ENCODE measurements at places on chromosomes 11 and 22.

GRCh38 chr11:8610532-8611116 is 16.6 kb upstream of the STK33 start:
- no peak for DNase-seq

DNA sequence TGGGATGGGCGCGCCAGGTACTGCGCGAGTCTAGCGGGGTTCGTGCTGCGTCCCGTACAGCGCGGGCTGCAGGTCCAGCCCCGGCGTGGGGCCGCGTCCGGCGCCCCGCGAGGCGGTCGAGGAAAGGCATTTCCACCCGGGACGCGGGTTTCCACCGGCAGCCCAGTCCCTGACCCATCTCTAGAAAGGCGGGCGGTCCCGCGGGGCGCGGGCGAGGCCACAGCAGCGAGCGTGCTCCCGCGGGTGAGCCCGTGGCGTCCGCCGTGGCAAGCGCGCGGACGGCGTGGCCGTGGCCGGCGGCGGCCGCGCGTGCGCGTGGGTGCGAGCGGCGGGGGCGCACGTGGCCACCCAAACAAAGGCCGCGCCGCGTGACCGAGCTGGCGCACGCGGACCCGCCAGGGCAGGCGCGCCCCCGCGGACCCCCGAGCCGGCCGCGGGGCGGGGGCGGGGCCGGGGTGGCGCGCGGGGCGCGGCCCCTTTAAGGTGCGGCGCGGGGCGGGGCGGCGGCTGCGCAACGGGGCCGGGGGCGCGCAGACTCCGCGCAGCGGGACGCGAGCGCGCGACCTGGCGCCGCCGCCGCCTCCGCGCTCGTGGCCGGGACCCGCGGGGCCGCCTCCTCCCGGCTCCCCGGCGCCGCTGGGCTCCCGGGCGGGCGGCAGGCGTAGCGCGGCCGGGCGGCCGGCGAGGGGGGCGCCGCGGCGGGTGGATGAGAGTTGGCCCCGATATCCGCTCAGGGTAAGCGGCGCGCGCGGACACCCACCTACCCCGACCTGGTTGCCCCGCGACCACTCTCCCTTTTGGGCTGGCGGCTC is 39.3 kb upstream of the CELSR1 start:
- DNase-seq: peak; percentile 44

DNA sequence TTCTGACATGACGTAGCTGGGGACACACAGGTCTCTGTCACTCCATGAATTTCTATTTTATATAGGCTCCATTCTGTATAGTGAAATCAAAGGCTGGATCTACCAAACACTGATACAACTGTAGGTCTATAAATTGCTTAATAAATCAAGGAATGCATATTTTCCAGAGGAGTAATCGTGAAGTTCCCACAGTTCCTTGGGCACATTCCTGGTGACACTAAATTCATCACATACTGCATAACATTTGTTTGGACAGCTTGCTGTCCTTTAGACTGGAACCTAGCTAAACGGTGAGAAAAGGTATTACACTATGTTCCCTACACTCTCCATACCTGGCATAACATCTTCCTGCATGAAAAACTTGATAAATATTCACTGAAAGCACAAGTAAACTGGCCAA is 41.6 kb upstream of the UCP3 start:
- no peak for DNase-seq

DNA sequence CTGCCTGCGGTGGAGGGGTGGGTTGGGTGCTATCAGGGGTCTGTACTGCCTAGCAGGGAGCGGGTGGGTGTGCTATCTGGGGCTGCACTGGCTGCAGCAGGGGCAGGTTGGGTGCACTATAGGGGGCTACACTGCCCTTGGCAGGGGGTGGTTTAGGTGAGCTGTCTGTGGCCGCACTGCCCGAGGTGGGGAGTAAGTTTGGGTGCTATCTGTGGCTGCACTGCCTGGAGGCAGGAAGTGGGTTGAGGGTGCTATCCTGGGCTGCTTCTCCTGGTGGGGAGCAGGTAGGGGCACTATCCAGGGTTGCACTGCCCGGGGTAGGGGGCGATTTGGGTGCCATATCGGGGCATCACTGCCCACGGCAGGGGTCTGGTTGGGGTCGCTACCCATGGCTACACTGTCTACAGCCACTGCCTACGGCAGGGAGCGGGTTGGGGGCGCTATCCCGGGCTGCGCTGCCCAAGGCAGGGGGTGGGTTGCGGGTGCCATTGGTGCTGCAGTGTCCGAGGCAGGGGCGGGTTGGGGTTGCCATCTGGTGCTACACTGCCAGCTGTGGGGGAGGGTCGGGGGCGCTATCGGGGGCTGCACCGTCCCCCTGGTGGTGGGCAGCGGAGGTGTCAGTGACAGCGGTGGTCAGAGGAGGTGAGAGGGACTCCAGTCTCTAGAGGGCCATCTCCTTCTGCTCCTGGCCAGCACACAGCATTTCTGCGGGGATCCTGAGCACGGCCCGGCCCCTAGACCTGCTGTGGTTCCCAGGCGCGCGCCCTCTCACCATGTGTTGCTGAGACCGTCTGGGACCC is 1.3 kb upstream of the RFPL2 start:
- DNase-seq: no peak

- no peak for DNase-seq
Measured at GRCh38 chr11:126318574-126319373, 14.9 kb downstream of the DCPS start.

DNA sequence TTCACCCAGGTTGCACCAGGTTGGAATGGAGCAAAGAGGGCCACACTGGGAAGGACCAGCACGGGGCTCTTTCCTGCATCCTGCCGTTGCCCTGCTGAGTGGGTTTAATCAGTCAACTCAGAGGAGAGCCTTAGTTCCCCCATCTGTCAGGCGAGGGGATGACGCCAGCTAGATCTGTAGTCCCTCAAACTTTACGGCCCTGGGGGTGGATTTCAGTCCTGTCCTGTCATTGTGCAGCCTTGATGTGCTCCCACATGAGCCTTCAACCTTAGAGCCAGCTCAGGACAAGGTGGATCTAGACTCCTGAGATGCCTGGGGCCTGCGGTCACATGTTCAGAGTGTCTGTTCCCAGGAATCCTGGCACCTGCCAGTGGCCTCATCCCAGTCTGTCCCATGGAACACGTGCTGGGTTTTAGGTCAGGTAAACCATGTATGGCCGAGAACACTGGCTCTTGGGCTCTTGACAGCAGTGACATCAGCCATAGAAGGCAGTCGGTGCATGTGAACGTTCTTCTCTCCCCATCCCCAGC is 104.3 kb downstream of the BCR start:
- no peak for DNase-seq

DNA sequence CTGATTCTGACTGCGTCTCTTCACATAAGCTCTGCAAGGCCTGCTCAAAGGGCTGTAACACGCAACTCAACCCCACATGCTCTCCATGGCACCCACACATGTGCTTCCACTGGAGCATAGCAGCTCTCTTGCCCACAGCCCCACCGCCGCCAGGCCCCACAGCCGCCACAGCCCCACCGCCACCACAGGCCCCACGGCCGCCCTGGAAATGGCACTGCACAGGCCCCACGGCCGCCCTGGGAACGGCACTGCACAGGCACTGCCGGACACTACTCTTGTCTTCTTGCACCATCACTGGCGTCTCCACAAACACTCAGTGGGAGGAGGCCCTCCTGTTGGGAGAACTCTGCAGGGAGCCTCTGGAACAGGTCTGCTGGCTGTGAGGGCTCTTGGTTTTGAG is 8.6 kb downstream of the MOB2 start:
- DNase-seq: no peak

- no peak for DNase-seq
Measured at GRCh38 chr11:70225681-70226177, 22.6 kb downstream of the FADD start.

DNA sequence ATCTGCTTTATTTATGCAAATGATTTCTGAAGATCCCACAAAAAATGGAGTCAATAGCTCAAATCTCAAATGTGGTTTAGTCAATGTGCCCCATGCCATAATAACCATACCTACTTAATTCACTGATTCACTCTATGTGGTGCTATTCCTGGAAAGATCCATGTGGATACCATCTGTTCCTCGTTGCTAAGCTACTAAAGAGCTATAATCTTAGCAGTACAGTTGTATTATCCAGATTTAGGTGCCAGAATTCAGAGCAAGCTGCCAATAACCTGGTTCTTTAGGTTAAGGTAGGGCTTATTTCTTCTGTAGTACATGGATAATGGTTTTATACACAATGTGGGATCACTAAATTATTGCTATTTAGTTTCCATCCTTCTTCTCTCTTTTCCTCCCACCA is 974.7 kb upstream of the CCDC90B start:
- DNase-seq: no peak

- no peak for DNase-seq
Measured at GRCh38 chr11:101061606-101062005, 68.0 kb downstream of the PGR start.

- no peak for DNase-seq
Measured at GRCh38 chr22:35315855-35316745, 16.4 kb downstream of the TOM1 start.

GRCh38 chr11:47715082-47715669 is at the start of gene AGBL2:
TSS of gene AGBL2 (minus strand) at chr11:47715369. CDS start at chr11:47714650, 719 bp downstream.
- peak; percentile 84 for DNase-seq

GRCh38 chr11:67045314-67045713 is 11.3 kb upstream of the RHOD start:
- no peak for DNase-seq

- no peak for DNase-seq
Measured at GRCh38 chr11:114215871-114216795, 80.1 kb upstream of the NNMT start.

GRCh38 chr22:37546437-37547250 is 13.6 kb upstream of the CDC42EP1 start:
- no peak for DNase-seq

DNA sequence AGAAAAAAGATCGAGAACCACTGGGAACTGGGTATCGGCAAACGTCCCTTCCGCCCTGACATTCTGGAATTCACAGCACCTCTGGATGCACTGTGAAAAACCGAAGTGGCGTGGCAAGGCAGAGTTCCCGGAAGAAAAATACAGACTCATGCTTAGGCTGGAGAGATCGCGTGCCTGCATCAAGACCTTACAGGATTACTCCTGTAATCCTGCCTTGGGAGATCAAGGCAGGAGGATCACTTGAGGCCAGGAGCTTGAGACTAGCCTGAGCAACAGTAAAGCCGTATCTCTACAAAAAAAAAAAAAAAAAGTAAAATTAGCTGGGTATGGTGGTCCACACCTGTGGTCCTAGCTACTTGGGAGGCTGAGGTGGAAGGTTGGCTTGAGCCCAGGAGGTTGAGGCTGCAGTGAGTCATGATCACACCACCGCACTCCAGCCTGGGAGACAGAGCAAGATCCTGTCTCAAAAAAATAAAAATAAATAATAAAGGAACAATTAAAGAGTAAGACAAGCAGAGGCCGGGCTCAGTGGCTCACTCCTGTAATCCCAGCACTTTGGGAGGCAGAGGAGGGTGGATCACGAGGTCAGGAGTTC is 19.9 kb upstream of the TEF start:
- no peak for DNase-seq

GRCh38 chr22:48507171-48507570 is 1320.5 kb downstream of the BRD1 start:
- DNase-seq: no peak

GRCh38 chr11:134386945-134387344 is 25.1 kb downstream of the B3GAT1 start:
- DNase-seq: no peak

- DNase-seq: no peak
Measured at GRCh38 chr11:13333456-13333957, 55.9 kb downstream of the BMAL1 start.

DNA sequence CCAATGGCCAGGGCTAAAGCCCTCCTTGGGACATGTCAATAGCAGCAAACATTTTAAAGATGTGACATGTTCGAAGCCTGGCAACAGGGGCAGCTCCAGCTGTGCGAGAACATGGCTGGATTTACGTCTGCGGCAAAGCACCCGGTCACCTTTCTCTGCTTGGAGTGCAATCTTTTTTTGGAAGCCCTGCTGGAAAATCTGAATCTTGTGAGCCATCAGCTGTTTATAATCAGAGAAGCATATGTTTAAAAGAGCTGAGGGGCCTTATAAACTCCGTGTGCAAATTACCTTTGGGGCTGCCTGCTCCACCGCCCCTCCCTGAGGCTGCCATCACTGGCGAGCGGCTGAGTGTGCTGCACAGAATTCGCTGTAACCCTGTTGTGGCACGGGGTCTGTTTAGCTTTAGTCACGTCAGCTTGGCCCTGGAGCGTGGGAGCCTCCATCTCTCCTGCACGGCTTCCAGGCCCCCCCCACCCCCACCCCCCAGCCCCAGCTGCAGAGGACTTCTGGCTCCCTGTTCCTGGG is 9.0 kb upstream of the KCNQ1OT1 start:
- no peak for DNase-seq

- no peak for DNase-seq
Measured at GRCh38 chr11:59559886-59560285, 48.5 kb downstream of the OR4D9 start.

DNA sequence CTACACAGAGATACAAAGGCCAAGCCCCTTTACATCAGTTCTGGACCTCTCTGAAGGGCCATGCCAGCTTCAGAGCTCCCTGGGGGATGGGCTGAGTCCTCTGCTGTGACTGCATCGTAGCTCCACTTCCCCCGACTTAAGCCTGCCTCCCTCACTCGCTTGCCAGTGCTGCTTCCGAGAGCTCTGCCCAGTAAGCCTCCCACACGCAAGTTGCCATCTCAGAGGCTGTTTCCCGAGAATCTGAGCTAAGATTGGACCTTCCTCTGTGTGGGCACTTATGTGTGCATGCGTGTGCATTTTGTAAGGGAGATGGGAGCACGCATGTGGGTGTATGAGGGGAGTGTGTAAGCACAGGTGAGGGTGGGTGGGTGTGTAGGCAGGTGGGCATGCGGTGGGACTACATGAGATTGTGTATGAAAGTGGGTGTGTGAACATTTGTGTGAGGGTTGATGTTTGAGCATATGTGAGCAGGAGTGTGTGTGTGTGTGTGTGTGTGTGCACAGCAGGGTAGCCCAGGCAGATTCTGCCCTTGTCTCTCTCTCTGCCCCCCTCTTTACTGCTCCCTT is 163.0 kb upstream of the SYT13 start:
- no peak for DNase-seq

- peak; percentile 69 for DNase-seq
Measured at GRCh38 chr11:67389477-67389876, 2.3 kb upstream of the RAD9A start.

- no peak for DNase-seq
Measured at GRCh38 chr11:81207421-81208054, 1526.1 kb downstream of the FAM181B start.

- DNase-seq: no peak
Measured at GRCh38 chr11:14242187-14242586, 116.8 kb downstream of the RRAS2 start.

GRCh38 chr11:18650859-18651557 is 16.9 kb upstream of the SPTY2D1 start:
- peak; percentile 16 for DNase-seq

GRCh38 chr22:35782504-35782903 is 64.8 kb downstream of the APOL5 start:
- no peak for DNase-seq

DNA sequence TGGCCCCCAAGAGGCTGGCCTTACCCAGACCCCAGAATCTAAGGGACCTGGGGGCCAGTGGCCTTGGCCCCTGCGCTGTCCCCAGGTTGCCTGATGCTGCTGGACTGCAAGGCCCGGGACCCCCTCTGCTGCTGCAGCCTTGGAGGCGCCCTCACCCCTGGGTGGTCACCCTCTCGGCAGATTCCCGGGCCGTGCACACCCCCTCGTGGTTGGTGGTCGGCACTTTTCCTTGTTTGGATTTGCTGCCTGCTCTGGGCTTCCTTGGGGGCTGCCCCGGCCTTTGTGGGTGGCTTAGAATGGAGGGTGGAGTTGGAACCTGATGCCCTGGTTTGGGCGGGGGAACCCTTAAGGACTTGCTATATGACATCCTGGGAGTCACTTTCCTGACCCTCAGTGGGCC is 5.3 kb downstream of the RIN1 start:
- DNase-seq: no peak

- no peak for DNase-seq
Measured at GRCh38 chr22:40997520-40997919, 46.3 kb downstream of the RBX1 start.

Data from activated gamma-delta T cell treated with Interleukin-2 at 50 U/mL for 16 hours (primary cell).